ENCODE measurements at places on chromosomes 7 and 10.

- DNase-seq = no peak
Observed at GRCh38 chr7:37915438-37915837, 1.2 kb downstream of the SFRP4 start.

DNA sequence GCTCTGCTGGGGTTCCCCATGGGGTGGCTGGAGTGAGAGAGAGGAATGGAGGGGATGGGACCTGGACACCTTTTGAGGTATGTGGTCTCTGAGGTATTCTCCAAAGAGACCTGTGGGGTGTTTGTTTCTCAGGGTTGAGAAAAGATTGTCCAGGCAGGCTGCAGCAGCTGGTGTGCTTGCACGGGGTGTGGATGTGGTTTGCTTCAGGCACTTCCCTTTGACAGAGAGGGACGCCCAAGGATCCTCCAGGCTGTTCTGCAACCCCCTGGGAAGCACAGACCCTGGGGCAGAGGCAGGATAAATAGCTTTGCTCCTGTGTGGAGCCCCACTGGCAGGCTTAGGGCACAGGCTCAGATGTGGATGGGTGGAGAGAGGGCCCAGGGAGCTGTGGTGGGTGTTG, 115.1 kb upstream of the AGK start:
- DNase-seq = no peak

- no peak for DNase-seq
Observed at GRCh38 chr7:53947732-53948131, 594.4 kb upstream of the VSTM2A start.

- no peak for DNase-seq
Observed at GRCh38 chr7:99837649-99838361, 10.0 kb downstream of the CYP3A43 start.

DNA sequence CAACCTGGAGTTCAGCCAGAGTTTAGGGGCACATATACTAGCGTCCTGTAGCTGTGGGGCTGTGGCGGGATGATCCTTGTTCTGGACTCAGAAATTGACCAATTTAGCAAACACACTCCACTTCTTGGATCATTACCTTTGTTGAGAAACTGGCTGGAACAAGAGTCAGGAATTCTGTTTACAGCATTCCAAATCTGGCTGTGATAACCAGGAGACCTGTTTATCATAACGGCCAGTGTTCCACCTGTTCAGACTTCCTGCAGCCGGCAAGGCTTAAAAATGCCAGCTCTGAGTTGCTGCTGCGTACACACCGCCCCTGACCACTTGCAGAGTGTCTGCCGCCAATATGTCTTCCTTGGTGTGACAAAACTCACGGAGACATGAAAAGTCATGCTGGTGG, 64.8 kb downstream of the ARMC3 start:
- no peak for DNase-seq

DNA sequence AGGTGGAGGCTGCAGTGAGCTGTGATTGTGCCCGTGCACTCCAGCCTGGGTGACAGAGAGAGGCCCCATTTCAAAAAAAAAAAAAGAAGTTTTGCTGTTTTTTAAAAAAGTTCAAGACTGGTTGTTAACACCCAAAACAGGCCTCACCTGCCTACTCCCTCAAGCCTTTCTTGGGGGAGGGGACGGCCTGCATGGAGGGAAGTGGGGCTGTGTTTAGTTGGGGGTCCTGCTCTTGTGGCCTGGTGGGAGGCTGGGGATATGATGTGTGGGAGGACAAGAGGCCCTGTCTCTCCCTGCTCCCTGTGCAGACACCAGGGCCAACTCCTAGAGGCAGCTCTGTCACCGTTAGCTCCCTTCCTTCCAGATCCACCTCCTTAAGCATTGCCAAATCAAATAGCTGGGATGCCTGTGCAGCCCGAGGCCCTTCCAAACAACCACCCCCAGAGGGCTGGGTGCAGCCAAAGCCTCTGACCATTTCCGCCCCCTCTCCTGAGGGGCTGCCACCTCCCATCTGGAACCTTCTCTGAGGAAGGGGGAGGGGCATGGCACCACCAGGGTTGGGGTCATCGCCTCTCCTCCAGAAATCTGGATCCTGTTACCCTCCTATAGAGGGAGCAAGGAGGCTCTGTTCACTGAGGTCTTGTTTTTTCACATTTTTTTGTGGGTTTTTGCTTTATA, 32.9 kb upstream of the ANKRD2 start:
- no peak for DNase-seq

- no peak for DNase-seq
Observed at GRCh38 chr7:22419488-22419887, 62.5 kb upstream of the RAPGEF5 start.

GRCh38 chr10:75283078-75283670, 47.4 kb upstream of the COMTD1 start:
- DNase-seq = no peak

GRCh38 chr10:73999703-74000102, 1.8 kb downstream of the VCL start:
- DNase-seq = no peak

- DNase-seq = no peak
Observed at GRCh38 chr7:123819001-123819400, 26.0 kb upstream of the HYAL4 start.

GRCh38 chr10:97757471-97757870, 14.3 kb downstream of the SFRP5 start:
- DNase-seq = no peak

DNA sequence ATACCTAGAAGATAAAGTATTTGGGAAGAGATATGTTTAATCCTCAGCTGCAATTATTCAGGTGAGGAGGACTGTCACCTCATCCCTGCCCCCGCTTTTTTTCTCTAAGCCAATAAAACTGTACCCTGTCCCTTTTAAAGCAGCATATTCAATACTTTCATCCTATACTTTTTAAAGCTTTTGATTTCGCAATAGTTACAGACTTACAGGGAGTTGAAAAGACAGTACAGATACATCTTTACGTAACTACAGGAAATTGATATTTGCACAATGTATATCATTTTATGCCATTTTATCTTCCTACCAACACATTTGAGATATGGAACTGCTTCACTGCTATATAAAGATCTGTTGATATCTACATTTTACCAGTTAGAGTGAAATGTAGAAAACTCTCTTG, 47.6 kb downstream of the STK17A start:
- no peak for DNase-seq

GRCh38 chr7:94104301-94104700, 100.1 kb upstream of the BET1 start:
- no peak for DNase-seq

Data from activated T-cell treated with anti-CD3 and anti-CD28 coated beads for 48 hours (primary cell).